ENCODE measurements at places on chromosomes 12 and 14.

GRCh38 chr14:49997991-49998390, 105.1 kb downstream of the ARF6 start:
- DNase-seq = no peak

- no peak for DNase-seq
Observed at GRCh38 chr14:66405158-66405557, 81.0 kb upstream of the CCDC196 start.

- no peak for DNase-seq
Observed at GRCh38 chr12:124848621-124849380, 14.9 kb downstream of the SCARB1 start.

DNA sequence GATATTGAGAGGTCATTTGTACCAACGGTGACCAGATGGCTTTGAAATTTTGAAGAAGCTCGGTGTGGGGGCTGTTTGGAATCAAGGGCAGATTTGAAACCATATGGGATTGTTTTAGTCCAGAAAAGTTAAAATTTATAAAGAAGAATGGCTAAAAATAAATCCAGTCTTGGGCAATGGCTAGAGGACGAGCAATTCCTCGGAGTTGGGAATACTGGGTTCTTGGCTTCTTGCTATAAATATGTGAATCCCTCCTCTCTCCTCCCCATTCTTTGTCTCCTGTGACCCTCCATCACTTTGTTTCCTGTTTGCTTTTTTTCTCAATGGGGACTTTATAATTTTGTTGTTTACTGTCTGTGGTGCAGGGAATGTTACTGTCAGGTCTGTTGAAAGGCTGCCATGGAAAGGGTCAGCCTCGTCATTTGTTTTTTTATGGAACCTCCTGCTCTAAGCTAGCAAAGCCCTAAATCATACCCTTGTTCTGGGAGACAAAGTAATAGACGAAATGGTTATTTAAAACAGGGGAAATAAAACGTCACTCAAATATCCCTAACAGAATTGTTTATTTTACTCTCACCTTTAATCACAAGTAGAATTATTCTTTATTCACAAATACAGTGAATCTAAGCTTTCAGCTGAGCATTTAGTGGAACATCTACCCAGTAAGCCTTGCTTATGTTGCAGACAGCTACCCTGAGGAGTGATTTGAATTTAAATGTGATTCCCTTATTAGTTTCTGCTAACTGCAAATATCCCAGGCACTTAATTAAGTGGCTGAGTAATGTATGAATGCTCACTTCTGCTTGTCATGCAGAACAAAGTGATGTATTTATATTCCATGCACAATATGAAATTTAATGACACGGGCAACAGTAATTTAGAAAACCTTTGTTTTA, 273.1 kb upstream of the NOVA1 start:
- DNase-seq = no peak

GRCh38 chr14:85527445-85528035, 2.4 kb upstream of the FLRT2 start:
- no peak for DNase-seq

- no peak for DNase-seq
Observed at GRCh38 chr12:98612696-98613334, 19.3 kb downstream of the SLC25A3 start.
